Astrocyte (in vitro differentiated cells and primary cell): ENCODE measurements at places on chromosomes 16 and 17.

- H3K36me3 ChIP-seq, result no peaks in the 10 kb centered on the region
- no peak overlapping the region for H3K27ac ChIP-seq
- peak; percentile 85 for DNase-seq
- peaks cover 9% of the 10 kb centered on the region for H3K4me1 ChIP-seq
These were observed 24.4 kb upstream of the PMP22 start for GRCh38 chr17:15289285-15290183.

DNA sequence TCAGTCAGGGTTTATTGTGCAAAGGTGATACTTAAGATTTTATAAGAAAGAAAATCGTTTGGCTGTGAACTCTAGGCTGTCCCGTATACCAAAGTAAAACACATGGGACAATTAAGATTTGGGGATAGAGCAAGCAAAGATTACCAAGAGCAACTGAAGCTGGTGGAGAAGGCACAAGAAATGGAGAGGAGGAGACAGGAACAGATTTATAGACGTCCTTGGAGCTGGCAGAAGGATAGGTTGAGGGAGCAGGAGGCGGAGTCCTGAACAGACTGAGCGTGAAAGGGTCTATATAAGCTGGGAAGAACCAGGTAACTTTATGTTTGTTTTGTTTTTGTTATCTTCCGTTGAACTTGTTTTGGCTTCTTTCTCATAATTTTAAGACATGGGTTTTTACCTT lies 3.8 kb downstream of the TNRC6C start:
- no peak for DNase-seq
- peaks cover 16% of the 10 kb centered on the region for H3K4me1 ChIP-seq
- H3K4me3 ChIP-seq, result no peak overlapping the region
- H3K36me3 ChIP-seq, result no peaks in the 10 kb centered on the region
- no peaks in the 10 kb centered on the region for H3K27me3 ChIP-seq

DNA sequence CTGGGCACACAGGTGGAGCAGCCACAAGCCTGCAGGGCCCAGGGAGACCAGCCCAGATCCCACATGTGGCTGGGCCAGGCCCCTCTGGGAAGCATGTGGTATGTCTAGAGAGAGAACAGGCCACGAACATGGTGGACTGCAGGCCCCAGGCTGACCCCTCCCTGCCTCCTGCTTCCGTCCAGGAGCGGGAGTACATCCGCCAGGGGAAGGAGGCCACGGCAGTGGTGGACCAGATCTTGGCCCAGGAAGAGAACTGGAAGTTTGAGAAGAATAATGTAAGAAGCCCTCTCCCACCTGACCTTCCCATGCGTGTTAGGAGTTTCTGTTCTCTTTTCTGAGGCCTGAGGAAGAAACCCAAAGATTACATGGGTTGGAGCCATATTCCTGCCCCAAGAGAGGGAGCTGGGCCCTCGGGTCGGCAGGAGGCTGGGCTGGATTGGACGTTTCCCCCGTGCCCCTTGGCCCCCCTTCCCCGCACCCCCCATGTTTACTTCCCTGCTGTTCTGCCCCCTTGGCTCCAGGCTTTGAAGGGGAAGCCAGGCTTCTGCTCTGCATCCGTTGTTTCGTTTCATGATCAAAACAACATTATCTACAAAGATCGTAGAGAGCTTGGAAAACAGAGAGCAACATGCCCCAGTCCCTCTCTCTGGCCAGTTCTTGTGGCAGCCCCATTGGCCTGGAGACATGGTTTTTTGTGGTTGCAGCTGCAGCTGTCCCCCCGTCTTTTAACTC lies 5.7 kb upstream of the TCAP start:
- H3K4me3 ChIP-seq, result no peak overlapping the region
- H3K27me3 ChIP-seq, result no peaks in the 10 kb centered on the region
- DNase-seq, result no peak
- H3K4me1 ChIP-seq, result no peaks in the 10 kb centered on the region
- no peaks in the 10 kb centered on the region for H3K36me3 ChIP-seq

- no peaks in the 10 kb centered on the region for H3K36me3 ChIP-seq
- H3K4me1 ChIP-seq, result no peaks in the 10 kb centered on the region
- no peak within 1 kb of the TSS for H3K4me3 ChIP-seq
- H3K27me3 ChIP-seq, result no peaks in the 10 kb centered on the region
These were observed at the start of gene EVPLL for GRCh38 chr17:18377437-18378204. Gene EVPLL, plus strand, starts transcription at chr17:18377778. Its CDS starts 3,160 bp downstream, at chr17:18380938.
